Activated T-helper 9 cell treated with anti-CD3 and anti-CD28 coated beads, Interleukin-2, amount 50 U/mL, for 16 hours (primary cell): ENCODE measurements at places on chromosomes 1 and 21.

- DNase-seq = no peak
Measured at GRCh38 chr1:11748294-11749202, 12.6 kb downstream of the AGTRAP start.

DNA sequence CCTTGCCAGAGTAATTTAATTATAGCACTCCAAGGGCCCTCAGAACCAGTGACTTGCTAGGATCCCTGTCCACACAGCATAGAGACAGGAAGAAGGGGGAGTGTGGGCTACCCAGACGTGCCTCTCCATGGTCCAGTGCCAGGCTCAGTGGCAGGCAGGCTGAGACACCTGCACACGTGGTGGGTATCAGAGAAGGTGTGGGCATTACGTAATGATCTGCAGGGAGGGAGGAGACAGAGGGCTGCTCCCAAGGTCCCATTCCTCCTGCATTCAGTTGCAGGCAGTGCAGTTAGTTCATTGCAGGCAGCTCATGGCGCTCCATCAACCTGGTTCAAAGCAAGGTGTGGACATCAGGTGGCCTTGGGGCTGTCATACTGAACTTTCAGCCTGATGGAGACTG lies 49.9 kb downstream of the C8B start:
- no peak for DNase-seq

DNA sequence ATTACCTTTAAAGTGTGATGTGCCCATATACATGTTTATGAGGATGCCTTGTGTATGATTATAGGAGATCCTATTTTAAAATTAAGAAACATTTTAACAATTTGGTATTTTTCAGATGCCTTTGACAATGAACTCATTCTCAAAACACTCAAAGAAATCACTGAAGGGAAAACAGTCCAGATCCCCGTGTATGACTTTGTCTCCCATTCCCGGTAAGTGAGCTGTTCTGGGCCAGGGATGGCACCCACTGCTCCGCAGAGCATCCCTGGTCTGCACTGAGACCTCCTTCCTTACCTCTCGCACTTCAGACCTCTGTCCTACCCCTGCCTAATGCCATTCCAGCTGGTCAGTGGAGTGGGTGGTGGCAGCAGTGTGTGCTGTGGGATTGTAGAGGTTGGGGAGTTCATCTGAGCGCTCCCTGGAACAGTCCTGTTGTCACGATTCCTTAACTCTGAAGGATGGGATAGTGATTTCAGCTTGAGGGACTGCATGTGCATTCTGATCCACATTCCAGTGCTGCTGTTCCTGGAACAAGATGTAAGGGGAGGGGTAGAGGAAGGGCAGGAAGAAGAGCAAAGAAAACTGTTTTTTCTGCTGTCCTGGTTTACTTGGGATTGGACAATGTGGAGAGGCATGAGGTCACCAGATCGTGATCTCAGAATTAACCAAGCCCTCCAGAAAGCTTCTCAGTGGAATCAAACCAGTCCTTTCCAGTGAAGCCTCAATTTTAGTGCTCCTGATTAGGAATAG lies 63.9 kb downstream of the UCK2 start:
- DNase-seq = no peak

GRCh38 chr1:56045477-56045876 lies 533.9 kb downstream of the PLPP3 start:
- no peak for DNase-seq

GRCh38 chr1:222971146-222971545 lies 156.3 kb downstream of the DISP1 start:
- no peak for DNase-seq

DNA sequence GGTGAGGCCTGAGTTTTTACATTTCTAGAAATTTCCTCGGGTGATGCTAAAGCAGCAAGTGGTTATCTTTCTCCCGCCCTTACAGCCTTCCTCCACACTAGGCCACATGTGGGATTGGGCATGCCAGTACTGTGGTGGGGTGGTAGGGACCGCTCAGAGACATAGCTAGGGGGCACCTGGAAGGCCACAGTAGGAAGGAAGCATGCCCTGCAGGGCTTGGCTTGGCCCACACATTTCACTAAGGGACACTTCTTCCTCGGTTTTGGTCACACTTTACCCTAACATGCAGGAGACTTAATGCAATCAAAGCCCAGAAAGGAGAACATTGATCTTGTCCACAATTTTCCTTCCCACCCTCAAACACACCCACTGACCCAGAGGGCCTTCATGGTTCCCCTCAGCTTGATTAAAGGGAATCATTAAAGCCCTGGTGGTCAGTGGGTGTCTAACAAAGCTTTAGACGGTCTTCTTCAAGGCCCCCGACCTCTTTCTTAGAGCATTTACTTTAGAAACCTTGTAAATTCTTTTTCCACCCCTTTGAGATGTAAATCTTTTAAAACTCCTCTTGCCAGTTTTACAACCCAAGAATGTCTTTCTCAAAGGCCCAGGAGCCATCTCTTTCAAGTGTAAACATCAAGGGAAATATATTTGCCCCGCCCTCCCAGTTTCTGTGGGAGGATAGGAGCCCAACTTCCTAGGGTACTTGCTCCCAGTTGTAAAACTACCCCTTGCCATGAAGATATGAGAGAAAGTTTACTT lies 246.4 kb upstream of the PTBP2 start:
- no peak for DNase-seq

GRCh38 chr1:27602462-27603308 lies 1.3 kb downstream of the AHDC1 start:
- DNase-seq = no peak

GRCh38 chr1:151619489-151620093 lies 7.7 kb downstream of the SNX27 start:
- no peak for DNase-seq

DNA sequence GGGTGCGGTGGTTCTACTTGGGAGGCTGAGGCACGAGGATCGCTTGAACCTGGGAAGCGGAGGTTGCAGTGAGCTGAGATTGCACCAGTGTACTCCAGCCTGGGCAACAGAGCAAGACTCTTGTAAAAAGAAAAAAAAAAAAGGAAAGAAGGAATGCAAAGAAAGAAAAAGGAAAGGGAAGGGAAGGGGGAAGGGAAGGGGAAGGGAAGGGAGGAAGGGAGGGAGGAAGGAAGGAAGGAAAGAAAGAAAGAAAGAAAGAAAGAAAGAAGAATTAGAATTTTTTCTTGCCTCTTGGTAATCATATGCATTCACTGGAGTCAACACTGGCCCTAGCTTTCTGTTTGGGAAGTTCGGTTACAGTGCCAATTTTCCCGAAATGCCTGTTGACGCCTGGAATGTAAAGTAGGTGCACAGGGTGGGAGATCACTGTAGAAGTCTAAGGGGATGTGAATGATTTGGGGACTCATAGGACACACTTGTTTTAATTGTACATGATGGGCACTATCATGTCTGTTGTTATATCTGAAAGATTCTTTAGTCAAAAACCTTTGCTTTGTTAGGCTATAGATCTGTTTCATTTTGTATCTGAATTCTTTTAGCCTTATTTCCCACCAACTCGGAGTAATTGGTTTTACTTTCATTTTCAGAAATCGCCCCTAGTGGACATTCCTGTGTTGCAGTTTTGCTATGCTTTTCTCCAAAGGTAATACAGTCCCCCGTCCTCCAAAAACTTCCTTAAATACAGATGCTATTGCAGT lies 59.8 kb upstream of the MORC3 start:
- no peak for DNase-seq

- no peak for DNase-seq
Measured at GRCh38 chr1:93723733-93724270, 42.2 kb upstream of the BCAR3 start.

GRCh38 chr1:39326836-39327235 lies 122.3 kb downstream of the MACF1 start:
- DNase-seq = no peak

DNA sequence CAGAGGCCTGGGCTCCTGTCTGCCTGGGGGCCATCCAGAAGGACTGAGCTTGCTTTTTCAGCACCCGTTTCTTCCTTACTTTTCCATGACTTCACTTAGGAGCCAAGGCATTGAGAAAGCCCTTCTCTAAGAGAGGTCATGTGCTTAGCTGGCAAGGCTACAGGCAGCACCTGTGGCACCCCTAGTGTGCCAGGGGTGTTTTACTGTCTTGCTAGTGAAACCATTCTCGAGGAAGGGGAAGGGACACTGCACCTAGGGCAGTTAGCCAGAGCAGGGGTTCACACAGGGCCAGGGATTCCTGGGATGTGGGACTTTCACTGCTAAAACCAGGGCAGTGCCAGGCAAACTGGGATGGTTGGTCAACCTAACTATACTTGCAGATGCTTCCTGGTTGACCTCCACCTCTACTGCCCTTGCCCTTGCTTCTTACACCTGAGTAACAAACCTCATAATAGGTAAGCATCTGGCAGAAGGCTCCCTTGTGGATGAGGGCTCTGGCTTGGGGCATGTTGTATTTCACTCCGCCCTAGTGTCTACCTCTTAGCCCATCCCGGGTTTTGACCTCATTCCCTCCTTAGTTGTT lies 69.2 kb downstream of the NOS1AP start:
- DNase-seq = no peak

DNA sequence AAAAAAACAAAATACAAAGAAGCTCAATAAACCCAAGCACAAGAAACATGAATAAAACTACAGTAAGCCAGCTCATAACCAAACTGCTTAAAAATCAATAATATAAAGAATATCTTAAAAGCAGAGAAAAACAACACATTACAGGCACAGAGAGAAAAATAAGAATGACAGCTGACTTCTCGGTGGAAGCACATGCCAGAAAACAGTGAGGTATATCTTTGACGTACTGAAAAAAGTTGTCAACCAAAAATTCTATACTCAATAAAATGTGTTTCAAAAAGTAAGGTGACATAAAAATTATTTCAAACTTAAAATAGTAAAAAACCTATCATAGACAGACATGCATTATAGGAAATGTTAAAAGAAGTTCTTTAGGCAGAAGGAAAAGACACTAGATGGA lies 33.3 kb downstream of the ZZZ3 start:
- DNase-seq = no peak

- no peak for DNase-seq
Measured at GRCh38 chr1:243942196-243943150, 92.4 kb upstream of the AKT3 start.

- DNase-seq = no peak
Measured at GRCh38 chr21:39136711-39137110, 46.5 kb downstream of the PSMG1 start.

DNA sequence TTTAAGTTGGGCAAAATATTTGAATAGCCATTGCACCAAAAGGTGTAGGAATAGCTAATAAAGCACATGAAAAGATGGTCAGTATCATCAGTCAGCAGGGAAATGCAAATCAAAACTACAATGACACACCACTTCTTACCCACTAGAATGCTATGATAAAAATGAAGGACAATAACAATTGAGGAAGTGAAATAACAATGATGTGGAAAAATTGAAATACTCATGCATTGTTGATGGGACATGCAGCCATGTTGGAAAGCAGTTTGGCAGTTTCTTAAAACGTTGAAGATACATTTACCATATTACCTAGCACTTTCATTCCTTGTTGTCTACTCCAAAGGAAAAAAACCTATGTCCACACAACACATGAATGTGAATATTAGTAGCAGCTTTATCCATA lies 28.4 kb downstream of the HSD3B1 start:
- no peak for DNase-seq

DNA sequence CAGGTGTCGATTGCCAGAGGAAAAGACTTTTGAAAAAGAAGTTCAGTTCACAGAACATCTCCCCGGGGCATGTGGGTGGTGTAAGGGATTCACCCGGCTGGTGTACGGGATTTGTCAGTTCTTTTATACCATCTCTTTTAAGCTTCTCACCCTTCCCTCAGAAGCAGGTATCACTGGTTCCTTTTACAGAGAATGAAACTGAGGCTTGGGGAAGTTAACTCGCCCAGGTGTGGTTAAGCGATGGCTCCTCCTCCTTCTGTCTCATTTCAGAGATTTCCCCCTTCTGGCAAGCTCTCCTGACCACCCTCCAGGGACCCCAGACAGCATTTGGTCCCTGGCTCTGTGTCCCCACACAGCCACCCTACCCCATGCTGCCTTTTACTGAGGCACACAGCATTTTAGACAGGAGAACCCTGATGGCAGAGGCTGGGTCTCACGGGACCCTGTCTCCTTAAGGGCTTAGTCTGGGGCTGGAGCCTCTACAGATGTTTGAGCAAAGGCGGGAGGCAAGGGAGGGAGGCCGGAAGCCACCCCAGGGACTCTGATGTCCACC lies 2.8 kb upstream of the ECE1 start:
- peak; percentile 24 for DNase-seq

DNA sequence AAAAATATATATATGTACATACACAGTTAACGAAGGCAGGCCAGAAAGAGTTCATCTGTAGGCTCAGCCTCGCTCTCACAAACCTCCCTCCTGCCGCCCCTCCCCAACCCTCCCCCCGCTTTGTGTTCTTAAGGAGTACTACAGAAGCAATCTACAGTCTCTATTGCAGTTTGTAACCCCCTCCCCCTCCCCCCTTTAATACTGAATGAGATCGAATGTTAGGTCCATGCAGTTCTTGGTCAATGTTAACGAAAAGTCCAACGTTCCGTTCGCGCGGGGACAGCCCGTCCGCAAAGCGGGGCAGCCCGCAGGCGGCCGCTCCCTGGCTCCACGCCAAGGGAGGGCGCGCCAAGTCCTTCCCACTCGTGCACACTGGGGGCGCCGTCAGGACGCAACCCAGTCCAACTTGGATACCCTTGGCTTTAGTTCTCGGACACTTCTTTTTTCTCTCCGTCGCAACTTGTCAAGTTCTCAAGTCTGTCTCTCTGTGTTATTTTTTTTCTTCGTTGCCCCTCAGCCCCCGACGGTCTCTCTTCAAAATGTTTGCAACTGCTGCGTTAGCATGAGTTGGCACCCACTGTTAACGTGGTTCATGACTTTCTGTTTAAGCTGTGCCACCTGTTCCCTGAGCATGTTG lies 2.2 kb downstream of the JUN start:
- peak; percentile 38 for DNase-seq

DNA sequence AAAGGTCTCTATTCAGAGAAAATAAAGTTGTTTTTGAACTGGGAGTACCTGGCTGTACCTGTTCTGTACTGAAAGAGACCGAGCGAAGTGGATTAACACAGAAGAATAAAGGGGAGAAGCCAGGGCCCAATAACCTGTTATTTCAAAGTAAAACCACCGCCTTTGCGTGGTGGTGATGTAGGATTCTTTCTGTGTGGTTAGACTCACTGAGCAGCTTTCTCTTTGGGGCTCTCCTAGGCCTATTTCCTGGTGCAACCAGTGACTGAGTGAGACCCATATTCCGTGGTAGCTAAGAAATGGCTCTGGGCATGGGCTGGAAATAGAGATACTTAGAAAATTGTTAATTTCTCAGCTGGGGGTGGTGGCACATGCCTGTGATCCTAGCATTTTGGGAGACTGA lies 99.9 kb downstream of the XCL2 start:
- DNase-seq = no peak

GRCh38 chr21:33151941-33152731 lies 77.6 kb upstream of the IFNAR2 start:
- DNase-seq = no peak

- no peak for DNase-seq
Measured at GRCh38 chr21:45310459-45310858, 22.8 kb upstream of the POFUT2 start.

GRCh38 chr1:223820971-223821370 lies 24.8 kb downstream of the TP53BP2 start:
- no peak for DNase-seq

- no peak for DNase-seq
Measured at GRCh38 chr1:13588946-13589796, 5.5 kb downstream of the PDPN start.
